ENCODE measurements at places on chromosomes 4 and X.

- no peak for DNase-seq
Measured at GRCh38 chr4:111066887-111067286, 444.0 kb upstream of the PITX2 start.

- DNase-seq = no peak
Measured at GRCh38 chr4:139669890-139670289, 4.3 kb downstream of the MGST2 start.

GRCh38 chr4:180542445-180543100 is 1700.6 kb upstream of the TENM3 start:
- no peak for DNase-seq

GRCh38 chr4:4386296-4386735 is 586 bp upstream of the NSG1 start:
- DNase-seq = peak; percentile 56

- no peak for DNase-seq
Measured at GRCh38 chr4:166399021-166399420, 526.0 kb downstream of the TLL1 start.

- no peak for DNase-seq
Measured at GRCh38 chr4:39494354-39494753, 32.9 kb downstream of the UGDH start.

GRCh38 chr4:98908182-98908581 is 20.8 kb downstream of the EIF4E start:
- no peak for DNase-seq

GRCh38 chr4:83390944-83391343 is 56.3 kb upstream of the HPSE start:
- no peak for DNase-seq

DNA sequence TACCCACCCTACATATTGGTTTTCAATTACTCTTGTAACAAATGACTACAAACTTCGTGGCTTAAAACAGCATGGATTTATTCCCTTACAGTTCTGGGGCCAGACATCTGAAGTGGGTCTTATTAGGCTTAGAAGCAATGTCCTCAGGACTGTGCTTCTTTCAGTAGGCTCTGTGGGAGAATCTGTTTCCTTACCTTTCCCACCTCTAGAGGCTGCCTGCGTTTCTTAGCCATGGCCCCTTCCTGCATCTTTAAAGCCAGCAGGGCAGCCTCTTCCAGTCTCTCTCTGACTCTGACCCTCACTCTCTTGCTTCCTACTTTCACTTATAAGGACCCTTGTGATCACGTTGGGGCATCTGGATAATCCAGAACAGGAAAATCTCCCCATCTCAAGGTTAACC is 252.5 kb upstream of the PGRMC2 start:
- no peak for DNase-seq

- no peak for DNase-seq
Measured at GRCh38 chrX:108312957-108313356, 125.3 kb downstream of the COL4A6 start.

GRCh38 chr4:84384801-84385200 is 114.3 kb downstream of the NKX6-1 start:
- no peak for DNase-seq

DNA sequence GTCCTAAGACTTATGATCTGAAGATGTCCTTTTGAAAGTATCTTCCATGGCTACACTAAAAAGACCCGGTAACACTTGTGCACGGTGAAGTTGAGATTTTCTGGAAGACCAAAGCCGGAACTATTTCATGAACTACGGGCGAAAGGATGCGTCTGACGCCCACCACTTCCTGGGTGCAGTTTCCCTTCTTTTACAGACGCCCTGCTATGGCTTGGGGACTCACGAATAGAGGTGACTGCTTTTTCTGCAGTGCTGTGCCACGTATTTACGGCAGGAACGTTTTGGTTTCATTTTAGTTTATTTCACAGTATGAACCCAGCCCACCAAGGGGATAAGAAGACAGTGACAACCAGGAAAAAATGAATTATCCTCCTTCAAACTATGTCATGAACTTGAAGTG is 180.4 kb downstream of the AFAP1 start:
- peak; percentile 73 for DNase-seq

- no peak for DNase-seq
Measured at GRCh38 chr4:3420606-3420955, 21.2 kb upstream of the HGFAC start.

GRCh38 chrX:135340831-135341230 is 31.6 kb downstream of the ETDC start:
- no peak for DNase-seq

- no peak for DNase-seq
Measured at GRCh38 chrX:115713460-115713859, 152.5 kb downstream of the PLS3 start.

GRCh38 chr4:183356931-183357675 is 34.9 kb upstream of the CLDN24 start:
- no peak for DNase-seq

GRCh38 chr4:88880501-88881226 is 176.3 kb downstream of the FAM13A start:
- no peak for DNase-seq

GRCh38 chr4:176150356-176150682 is 45.1 kb downstream of the SPATA4 start:
- no peak for DNase-seq

- no peak for DNase-seq
Measured at GRCh38 chr4:187417721-187418120, 577.9 kb upstream of the ZFP42 start.

DNA sequence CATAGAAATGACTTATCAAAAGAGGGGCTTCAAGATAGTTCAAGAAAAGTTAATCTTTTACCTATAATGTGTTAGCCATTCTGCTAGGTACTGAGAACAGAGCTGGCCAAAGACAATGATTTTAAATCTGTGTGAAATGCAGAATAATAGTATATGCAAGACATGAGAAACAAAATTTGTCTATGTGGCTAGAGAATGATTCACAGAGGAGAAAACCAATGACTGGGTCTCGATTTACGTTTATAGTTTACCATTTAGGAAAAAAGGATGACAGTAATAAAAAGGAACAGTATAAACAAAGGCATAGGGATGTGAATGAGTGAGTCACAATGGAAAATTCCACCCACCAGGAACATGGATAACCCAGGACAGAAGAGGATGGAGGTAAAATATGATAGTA is 31.9 kb downstream of the NPFFR2 start:
- no peak for DNase-seq

- DNase-seq = no peak
Measured at GRCh38 chr4:124997991-124998390, 285.5 kb upstream of the ANKRD50 start.

GRCh38 chr4:171710743-171711142 is 102.5 kb upstream of the GALNTL6 start:
- DNase-seq = no peak

DNA sequence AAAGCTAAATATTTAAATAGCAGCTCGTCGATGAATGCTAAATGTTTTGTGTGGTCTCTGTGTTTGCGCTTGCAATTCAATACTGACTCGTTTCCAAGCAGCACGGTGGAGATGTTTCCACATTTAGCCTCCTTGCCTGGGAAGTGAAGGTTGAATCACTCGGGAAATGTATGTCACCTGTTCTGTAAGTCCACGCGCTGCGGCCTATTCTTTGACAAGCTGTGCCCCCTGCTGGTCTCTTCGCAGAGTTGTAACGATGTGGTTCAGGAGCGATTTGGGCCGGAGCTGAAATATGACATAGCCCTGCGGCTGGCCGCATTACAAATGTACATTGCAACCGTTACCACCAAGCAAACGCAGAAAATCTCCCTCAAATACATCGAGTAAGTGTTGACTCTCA is 89.6 kb upstream of the PRPS2 start:
- DNase-seq = no peak

- no peak for DNase-seq
Measured at GRCh38 chr4:71293705-71294104, 45.1 kb upstream of the SLC4A4 start.

DNA sequence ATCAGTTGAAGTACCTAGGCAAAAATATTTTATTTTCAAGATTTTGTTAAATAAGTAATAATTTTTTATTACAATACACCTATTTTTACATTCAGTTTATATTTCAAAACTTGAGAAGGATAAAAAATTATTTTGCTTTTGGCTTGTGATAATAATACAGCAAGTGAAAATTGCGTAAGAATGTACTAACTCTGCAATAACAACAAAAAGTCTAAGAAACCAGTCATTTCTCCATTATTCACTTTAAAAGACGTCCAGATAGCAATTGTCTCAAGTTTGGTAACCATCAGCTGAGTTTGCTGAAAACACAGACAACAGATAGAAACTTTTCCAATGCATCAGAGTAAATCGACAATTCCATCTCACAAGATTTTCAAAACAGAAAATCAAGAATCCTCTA is 12.1 kb downstream of the CXCL8 start:
- DNase-seq = no peak

DNA sequence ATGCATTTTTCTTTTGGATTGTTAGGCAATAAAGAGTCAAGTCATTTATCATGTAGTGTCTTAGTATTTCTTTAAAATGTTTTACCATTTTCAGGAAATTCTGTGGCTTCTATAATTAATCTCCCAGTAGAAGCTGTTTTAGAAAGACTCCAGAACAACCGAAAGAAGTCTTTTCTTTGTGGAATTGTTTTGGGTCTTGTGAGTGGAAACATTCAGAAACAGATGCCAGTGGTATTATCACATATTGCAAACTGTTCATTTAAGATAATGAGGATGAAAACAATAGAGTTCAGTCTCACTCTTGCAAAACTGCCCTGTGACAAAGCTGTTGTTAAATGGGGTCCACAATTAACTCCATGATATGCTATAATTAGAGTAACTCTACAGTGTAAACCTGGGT is 211.2 kb upstream of the KIT start:
- DNase-seq = no peak

GRCh38 chr4:83484500-83485461 is at the start of gene ABRAXAS1:
TSS of gene ABRAXAS1 (minus strand) at chr4:83485100. CDS start at chr4:83485072, 28 bp downstream.
- peak; percentile 94 for DNase-seq

GRCh38 chr4:168357941-168358340 is 39.4 kb upstream of the DDX60 start:
- no peak for DNase-seq

DNA sequence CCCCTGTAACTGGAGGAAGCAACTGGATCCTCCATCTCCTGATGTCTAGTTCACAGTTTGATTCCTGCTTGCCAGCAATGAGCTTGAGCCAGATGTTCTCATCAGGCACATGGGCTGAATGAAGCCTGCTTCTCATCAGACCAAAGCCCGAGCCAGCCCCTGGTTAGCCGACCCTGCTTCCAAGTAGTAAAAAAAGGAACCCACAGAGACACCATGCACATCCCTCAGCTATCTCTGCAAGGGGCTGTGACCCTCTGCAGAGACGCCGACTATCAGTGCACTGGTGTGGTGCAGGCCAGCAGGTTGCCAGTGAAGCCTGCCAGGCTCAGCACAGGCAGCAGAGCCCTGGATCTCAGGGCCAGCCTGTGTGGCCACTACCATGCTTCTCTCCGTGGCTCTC is 2.8 kb downstream of the DCTD start:
- DNase-seq = no peak

DNA sequence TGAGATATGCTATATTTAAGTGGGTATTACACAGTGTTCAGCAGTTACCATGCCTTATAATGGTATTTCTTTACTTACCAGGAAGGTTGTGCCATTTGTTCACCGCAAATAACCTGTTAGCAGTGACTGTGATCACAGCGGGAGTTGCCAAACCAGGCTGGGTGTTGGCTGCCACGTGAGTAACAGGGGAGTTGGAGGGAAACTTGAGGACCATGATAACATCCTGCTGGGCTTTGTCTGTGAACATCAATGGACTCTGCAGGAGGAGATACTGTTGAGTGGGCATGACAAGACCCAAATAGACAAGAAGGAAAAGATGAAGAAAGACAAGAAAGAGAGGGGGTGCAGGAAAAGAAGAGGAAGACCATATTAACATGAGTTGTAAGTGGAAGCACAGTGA is 242.9 kb downstream of the DCLK2 start:
- DNase-seq = no peak

- DNase-seq = peak; percentile 49
Measured at GRCh38 chrX:65601530-65602220, 65.8 kb upstream of the MSN start.
